ENCODE measurements at places on chromosomes 12 and 14.

- DNase-seq: peak; percentile 23
Observed at GRCh38 chr14:100504372-100505078, 82.7 kb downstream of the BEGAIN start.

DNA sequence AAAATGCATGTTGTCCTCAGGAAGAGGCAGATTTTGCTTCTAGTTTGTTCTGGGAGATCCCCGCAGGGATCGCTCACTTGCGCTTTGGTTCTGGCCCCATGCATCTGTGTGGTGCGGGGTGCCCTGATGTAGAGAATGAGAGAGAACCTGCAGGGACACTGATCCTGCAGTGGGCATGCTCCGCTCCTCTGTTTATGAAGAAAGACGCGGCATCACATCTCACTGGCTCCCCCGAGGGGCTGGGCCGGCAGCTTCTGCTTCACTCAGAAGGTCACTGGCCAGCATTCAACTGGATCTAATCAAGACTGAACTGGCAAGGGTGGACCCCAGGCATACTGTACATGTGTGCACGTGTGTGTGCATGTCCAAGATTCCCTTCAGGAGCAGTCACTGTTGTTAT is 164.2 kb downstream of the CALM1 start:
- no peak for DNase-seq

GRCh38 chr12:16605642-16606116 is 283 bp downstream of the LMO3 start:
- DNase-seq: peak; percentile 25

DNA sequence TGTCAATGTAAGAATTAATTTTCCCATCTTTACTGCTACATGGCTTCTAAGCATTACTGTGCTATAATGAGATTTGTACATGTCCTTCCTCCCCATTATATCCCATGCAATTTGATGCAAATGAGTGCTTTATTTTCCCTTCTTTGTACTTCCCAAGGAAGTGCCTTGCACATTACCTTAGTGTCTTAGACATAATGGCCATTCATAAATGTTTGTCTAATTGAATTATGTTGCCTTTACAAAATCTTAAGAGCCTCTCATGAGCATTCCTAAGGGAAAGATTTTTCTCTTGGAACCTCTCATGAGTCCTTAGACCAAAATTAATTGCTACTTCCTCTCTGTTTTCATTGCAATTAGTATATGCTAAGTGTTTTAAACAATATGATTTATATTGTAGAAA is 741.7 kb downstream of the RERGL start:
- no peak for DNase-seq

DNA sequence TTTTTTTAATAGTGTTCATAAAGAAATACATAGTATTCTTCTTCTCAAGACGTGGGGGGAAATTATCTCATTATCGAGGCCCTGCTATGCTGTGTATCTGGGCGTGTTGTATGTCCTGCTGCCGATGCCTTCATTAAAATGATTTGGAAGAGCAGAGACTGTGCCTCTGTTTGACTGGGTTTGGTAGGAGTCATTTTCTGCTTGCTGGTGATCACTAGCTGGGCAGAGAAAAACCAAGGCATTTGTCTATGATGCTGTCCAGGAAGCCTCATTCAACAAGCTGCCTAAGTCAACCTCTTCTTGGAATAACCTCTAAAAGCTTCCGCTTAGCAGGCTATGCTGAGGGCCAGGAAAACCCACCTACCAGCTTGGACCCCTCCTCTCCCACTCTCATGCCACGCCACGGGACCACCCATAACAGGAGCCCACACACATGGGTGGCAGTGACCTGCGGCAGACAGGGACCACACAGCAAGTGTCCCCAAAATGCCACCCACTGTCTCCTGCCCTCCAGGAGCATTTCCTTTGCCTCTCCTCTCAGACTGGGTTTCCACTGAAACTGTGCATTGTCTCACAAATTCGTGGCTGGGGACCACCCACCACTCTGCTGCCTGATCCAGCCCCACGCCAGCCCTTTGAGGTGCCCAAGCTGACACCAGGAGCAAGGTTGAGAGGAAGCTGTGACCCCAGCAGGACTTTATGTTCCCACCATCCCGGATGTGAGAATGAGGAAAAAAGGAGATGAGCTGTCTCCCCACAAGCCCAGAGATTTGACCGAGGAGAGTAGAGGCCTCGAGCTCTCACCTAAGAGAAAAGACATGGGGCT is 36.8 kb downstream of the DAD1 start:
- DNase-seq: no peak

GRCh38 chr12:63848450-63848849 is 4.0 kb downstream of the SRGAP1 start:
- no peak for DNase-seq

- DNase-seq: peak; percentile 65
Observed at GRCh38 chr12:52285172-52285745, 6.1 kb downstream of the KRT81 start.

- DNase-seq: no peak
Observed at GRCh38 chr12:132190012-132190755, 45.9 kb downstream of the NOC4L start.

- no peak for DNase-seq
Observed at GRCh38 chr14:89336338-89336737, 80.7 kb downstream of the FOXN3 start.

GRCh38 chr12:21828779-21829178 is 54.3 kb upstream of the KCNJ8 start:
- DNase-seq: peak; percentile 59

DNA sequence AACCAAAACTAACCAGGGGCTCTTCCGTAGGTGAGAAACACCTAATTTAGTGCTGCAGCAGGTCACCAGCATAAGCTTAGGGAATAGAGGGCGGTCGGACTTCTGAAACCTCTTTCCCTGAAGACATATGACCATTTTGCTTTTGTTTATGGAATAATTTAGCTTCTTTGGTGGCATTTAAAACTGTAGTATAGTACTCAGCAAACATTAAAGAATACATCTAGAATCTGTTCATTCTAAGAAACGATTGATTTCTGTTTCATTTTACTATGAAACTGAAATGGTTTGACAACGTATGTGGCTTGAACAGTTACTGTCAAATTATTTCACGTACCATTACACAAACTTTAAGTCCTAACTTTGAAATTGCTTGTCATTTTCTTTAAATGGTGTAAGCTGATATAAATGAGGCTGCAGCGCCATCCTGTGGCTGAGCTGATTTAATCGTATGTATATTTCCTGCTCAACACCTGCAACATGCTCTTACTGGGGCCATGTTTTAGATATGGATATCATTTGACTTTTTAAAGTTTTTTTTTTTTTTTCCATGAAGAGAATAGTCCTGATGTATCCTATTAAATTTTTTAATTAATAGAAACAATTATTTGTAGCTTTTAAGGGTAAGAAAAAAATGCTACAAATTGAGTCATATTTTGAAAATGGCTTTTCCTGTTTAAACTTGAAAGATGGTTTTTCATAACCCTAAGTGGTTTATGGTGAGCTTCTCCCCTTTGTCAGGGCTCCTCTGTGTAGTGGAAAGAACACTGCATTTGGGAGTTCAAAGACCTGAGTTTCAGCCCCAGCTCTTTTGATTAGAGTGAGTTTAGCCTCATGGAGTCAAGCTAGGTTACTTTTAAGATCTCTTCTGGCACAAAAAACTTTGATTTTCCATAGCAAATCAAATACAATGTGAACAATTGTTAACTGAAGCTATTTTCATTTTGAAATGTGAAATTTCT is 27.4 kb downstream of the CFAP54 start:
- peak; percentile 63 for DNase-seq

- no peak for DNase-seq
Observed at GRCh38 chr12:79926951-79927350, 7.9 kb downstream of the PPP1R12A start.

- no peak for DNase-seq
Observed at GRCh38 chr14:103220134-103220981, 97.1 kb downstream of the TNFAIP2 start.

GRCh38 chr12:19140381-19141236 is 11.1 kb downstream of the PLEKHA5 start:
- no peak for DNase-seq

DNA sequence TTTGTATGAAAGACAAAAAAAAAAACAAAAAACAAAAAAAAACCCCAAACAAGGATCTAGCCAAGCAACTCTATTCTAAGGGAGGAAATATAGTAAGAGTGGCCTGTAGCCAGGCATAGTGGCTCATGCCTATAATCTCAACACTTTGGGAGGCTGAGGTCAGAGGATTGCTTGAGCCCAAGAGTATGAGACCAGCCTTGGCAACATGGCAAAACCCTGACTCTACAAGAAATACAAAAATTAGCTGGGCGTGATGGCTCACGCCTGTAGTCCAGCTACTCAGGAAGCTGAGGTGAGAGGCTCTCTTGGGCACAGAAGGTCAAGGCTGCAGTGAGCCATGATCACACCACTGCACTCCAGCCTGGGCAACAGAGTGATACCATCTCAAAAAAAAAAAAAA is 47.9 kb downstream of the TMEM117 start:
- DNase-seq: no peak

DNA sequence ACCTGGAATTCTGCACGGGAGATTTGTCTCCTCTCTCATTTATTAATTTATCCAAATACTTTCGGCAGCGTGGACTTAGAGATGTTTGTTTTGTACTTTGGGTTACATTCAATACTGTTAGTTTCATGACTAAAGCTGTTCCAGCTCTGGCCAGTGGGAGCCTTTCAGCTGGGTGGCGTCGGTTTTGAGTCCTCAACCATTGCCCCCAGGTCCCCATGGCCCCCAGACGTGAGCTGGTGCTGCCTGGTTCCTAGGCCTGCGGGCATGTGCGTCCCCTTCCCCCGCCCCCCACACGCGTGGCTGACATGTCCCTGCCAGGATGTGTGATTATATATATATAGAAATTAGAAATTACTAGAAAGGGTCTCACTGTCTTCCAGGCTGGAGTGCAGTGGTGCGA is 48.2 kb downstream of the KIF26A start:
- no peak for DNase-seq
